Stimulated activated CD8-positive, alpha-beta memory T cell treated with anti-CD3 and anti-CD28 coated beads, Interleukin-4, amount 100 ng/mL, for 4 hours (primary cell): ENCODE measurements at places on chromosomes 5 and 9.

DNA sequence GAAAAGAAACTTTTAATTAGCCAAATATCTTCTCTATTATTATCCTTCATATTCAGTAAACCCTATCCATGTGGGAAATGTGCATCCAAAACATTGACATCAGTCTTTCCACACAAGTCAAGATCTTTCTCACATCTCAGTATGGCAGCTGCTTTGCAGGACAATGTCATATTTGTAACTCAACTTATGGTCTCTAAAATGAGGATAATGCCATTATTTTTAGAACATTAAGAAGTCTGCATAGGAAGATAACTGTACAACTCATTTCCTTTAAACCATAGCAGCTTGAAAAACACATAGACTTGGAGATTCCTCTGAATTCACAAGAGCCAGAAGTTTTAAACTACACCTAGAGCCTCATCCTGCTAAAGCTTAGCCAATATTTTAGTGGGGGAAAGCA, 43.7 kb downstream of the MCTP1 start:
- no peak for DNase-seq

DNA sequence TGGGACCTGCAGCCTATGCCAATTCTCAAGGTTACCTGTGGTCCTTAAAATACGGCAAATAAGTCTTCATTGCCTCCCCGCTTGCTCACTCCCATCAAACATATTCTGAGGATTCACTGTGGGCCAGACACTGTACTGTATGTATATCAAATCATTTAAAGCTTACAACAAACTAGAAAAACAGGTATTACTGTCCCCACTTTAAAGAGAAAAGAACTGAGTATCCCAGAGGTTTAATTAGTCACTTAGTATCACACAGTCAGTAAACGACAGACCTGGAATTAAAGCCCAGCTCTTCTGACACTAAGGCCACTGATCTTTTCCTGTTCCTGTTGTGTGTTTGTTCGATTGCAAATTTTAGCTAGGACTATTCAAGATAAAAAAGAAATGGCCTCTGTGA, 248.2 kb downstream of the ACTL7B start:
- no peak for DNase-seq

DNA sequence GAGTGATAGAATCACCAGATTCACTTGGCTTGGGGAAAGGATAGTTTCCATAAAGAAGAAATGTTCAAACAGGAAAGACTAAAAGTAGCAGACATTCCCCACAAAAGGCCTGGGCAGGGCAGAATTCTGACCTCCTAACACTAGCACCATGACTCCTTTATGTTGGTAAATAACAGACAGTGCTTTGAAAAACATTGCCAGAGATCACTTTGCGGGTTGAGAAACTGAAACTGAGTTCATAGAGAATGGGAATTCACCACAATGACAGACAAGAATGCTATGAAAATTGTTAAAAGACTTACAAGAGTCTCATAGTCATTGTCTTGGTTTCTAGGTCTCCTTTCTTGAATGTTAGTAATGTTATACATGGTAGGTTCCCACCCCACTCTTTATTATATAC, 172.5 kb upstream of the GLRA1 start:
- no peak for DNase-seq

DNA sequence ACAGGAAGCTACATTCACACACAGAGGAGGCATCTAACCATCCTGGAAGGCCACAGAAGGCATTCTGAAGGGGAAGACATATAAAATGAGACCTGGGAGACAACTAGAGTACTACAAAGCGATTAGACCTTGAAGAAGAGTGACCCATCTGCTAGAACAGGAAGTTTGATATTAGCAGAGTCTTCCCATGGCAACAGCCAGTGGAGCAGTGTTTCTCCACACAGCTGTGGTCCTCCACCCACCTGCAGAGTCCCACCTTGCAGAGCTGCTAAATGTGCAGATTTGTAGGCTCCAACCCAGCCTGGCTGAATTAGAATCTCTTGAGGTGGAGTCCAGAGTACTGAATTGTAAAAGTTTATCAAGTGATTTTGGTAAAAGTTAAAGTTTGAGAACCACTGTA, 267.0 kb downstream of the CETN3 start:
- no peak for DNase-seq

GRCh38 chr9:137455359-137455991, 3.7 kb downstream of the NSMF start:
- DNase-seq, result no peak

DNA sequence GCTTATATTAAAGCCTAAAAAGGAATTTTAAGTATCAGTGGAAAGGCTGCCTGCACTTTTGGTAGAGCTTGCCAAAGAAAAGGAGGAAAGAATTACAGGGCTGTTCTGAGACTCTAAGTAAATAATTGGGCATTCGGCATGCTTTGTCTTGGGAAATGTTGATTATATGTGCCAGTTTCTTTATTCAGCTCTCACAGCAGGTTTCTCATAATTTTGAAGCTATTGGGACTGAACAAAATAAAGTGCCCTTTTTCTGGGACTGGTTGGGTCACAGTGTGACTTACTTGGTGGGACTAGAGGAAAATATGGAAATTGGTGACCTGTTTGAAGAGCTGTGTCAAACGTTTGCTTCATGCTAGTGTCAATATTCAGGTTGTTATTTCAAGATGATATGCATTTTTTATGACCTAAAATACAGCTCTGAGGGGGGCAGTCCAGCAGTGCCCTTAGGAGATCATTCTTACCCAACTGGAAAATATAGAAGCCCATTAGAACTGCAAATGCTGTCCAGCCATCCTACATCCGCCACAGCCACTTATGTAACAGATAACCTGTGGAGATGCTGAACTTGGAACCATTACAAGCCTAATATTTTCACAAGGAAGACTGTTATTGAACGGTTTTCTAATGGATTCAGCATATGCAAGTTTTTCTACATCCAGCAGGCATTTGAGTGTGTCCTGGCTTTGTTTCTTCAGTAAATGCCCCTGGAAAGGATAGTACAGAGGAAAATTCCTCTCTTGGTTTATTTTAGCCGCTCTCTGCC, 122.4 kb downstream of the SNCAIP start:
- DNase-seq, result no peak
